Kidney capillary endothelial cell (primary cell): ENCODE measurements at places on chromosomes 2 and 18.

GRCh38 chr2:28234807-28235206 is 157.9 kb upstream of the FOSL2 start:
- no peak for DNase-seq

GRCh38 chr2:30753630-30754029 is 53.6 kb downstream of the CAPN13 start:
- DNase-seq = no peak

DNA sequence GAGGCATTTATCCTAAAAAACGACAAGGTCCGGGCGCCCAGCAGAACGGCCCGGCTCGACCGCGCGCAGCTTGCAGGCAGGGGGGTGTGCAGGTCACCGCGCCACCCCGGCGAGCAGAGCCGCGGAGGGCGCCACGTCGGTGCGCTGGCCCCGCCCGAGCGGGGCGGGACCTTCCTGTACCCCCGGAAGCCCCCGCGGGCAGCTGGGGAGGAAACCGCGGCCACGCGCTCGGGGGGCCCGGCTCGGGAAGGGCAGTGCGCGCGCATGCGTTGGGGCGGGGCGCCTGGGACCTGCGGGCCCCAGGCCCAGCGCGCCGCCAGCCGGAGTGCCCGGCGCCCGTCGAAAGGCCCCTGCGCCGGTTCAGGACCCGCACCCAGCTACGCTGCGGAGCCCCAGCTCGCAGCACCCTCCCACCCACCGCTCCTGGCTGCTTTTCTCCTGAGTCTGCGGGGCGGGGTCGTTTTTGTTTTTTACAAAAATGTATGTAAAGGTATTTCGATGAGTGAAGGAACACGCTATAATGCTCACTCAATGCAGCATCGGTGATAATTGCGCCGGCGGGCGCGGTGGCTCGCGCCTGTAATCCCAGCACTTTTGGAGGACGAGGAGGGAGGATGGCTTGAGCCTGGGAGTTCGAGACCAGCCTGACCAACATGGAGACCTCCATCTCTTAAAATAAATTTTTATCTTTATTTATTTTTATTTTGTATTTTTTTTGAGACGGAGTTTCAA is 47.7 kb upstream of the POMC start:
- DNase-seq = peak; percentile 28

DNA sequence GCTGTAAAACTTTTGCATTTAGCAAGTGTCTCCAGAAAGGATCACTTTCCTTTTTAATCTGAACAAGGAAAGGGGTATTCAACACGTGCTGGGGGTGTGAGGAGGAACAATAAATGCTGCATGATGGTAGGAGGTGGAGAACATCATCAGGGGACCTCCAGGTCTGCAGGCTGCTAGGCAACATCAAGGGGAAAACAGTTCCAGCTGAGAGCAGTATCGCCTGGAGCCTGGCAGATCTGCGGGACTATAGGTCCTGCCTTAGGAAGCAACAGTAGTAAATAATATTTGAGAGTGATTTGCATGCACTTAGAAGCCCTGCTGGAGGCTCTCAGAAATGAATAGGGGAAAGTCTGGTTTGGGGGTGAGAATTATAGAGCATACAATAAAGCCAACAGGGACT is 175.6 kb downstream of the SUCLG1 start:
- no peak for DNase-seq

DNA sequence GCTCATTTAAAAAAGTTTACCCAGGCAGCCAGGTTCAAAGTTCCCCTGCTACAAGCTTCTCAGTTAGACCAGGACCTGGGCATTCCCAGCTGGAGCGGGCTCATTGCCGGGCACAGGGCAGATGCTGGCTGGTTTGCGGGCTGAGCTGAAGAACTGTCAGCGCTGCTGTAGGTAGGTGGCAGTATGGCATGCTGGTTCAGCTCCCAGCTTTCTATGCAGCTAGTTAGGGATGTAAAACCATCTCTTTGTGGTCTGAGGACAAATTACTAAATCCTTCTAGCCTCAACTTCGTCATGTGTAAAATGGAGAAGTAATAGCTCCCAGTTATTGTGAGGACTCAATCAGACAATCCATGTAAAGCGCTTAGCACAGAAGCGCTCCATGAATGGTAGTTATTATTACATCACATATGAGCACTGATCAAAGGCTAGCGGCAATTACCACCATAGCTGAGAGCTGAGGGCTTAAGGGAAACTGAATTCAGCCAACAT is 2.4 kb upstream of the LDLRAD4 start:
- peak; percentile 71 for DNase-seq

- no peak for DNase-seq
Observed at GRCh38 chr18:57353137-57353939, 981 bp downstream of the ST8SIA3 start.

DNA sequence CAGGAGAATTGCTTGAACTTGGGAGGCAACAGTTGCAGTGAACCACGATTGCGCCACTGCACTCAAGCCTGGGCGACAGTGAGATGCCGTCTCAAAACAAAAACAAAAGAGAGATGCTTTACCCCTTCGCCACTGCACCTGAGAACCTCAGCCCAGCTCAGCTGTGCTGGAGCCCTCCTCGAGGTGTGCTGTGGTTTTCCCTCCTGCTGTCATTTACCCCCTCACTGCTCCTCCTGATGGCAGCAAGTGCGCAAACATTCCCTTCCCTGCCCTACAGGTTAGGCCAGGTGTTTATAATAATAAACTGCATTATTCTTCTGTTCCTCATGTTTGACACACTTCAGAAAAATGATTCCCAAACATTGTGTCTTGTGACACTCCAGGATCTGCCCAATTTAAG is 8.4 kb downstream of the FBXO36 start:
- DNase-seq = no peak

DNA sequence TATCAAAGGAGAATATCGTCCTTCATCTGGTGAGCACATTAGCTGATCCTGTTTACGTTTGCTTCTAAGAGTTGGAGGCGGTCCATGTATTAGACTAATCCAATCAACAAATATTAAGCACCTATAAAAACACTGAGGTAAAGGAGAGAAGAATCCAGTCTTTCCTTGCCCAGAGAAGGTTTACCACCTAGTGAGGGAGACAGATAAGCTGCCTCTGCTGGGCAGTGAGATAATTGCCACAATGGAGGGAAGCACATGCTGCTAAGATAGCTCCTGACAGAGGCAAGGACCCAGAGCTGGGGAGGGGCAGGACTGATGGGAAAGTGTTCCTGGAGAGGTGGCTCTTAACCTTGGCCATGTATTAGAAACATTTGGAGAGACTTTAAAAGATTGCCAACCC is 36.7 kb upstream of the ST8SIA5 start:
- DNase-seq = no peak

DNA sequence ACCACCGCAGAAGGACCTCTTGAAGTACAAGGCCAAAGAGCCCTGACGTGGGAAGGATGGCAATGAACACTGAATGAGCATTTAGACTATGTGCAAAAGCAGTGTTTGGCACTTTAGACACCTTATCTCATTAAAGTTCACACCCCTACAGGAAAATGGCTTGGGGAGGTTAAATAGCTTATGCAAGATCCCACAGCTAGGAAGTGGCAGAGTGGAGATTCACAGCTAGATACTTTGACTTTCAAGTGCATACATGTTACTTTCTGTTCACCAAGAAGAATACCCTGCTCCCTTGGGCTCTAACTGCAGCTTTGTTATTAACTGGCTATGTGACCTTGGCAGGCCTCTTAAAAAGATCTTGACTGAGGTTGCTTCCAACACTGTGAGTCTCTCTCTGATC is 58.2 kb downstream of the ICOS start:
- DNase-seq = no peak

GRCh38 chr2:53312721-53313120 is 454.9 kb upstream of the CHAC2 start:
- DNase-seq = no peak

GRCh38 chr2:45390441-45390840 is 220.6 kb downstream of the SRBD1 start:
- DNase-seq = no peak

DNA sequence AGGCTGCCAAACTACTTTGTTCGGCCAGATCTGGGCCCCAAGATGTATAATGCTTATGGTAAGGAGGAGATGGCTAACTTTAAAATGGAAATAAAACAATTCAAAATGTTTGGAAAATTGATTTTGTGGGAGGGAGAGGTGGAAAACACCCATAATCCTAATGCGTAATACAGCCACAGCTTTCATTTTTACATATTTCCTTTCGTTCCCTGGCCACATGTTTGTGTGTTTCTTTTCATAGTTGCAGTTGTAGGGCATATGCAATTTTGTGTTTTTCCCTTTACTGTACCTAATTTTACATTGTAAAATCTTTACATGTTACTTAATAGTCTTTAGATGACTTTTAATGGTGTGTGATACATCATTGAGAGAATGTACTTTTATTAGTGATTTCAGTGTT is 44.6 kb downstream of the KDM3A start:
- DNase-seq = no peak

GRCh38 chr2:96509847-96510230 is 4.7 kb upstream of the NEURL3 start:
- DNase-seq = no peak

DNA sequence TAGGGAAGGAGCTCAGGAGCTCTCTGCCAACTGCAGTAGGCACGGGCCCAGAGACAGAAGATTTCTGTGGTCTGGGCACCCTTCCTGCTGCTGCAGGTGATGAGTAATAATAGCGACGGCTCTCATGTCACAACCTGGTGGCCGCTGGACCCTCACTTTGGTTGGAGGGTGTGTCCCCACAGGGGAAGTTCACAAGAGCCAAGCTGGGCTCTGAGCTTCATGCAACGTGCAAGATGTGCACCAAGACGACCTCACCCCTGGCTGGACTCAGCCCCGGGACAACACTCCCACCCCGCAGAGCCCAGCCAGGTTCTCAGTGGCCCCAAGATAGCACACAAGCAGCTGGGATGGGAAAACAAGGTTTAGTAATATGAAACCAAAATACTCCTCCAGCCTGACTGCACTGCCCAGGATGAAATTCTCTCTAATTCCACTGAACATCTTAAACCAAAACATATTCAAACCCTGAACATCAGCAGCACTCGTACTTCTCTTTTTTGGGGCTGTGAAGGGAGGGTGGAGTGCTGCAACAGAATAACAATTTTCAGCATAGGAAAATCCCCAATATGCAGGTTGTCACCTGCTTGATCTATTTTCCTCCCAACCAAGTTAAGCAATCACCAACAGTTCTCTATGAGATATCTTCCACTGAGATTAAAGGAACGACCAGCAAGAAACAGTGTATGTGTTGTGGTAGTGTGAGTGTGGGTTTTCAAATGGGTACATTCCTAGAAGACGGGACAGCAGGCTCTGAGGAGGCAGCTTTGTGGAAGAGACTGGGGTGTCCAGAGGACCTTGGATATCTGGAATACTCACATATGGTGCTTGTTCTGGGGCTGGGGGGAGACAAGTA is 26.5 kb downstream of the BCL2 start:
- no peak for DNase-seq

- DNase-seq = no peak
Observed at GRCh38 chr2:159195697-159196096, 90.8 kb downstream of the WDSUB1 start.

DNA sequence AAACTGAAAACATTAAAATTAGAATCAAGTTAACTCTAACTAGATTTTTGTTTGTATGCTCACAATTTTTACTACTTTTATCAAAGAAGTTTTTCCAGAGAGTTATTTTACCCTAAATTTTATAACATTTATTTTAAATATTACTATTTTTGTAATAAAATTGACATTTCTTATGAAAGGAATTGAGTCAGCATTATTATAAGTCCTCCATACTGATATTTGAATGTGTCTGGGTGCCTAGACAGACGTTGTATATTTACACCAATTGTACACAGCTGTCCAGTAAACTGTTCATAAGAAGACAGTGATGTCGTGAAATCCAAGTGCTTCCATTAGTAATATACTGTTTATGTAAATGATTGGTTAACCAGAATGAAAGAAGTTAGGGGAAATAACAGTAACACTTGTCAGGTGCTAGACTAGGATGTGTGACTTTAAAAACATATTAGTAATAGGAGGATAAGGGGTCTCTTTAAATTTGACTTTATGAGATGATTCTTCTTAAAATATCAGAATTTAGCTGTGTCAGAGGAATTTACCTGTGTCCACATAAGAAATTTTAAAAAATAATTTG is 73.7 kb downstream of the TANK start:
- DNase-seq = no peak

DNA sequence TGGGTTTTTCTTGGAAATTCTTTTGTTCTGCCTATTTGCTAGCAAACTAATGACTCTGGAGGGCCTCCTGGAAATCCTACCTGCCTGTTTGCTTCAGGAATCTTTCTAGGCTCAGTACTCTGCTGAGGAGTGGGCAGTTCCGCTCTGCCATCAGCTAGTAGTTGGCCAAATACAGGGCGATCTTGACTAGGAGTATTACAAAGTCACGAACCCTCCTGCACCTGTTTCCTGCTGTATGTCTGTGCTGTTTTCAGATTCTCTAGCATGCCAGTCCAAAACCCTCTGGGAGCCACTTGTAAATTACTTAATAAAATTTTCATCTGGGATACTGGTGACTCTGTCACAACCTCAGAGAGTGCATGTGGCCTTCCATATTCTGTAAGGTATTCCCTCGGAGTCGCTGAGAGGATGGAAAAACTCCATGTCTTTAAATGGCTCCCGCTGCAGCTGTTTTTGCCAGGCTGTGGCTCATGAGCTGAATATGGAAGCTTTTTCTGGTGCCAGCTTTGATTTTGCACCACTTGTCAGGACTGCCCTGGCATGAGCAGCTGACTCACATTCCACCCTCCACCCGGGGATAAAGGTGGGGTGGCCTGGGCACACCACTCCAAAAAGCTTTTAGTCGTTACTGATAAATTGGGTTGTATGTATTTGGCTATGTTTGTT is 123.0 kb downstream of the RTN4 start:
- DNase-seq = no peak

- no peak for DNase-seq
Observed at GRCh38 chr2:128012698-128013097, 15.2 kb downstream of the SAP130 start.

DNA sequence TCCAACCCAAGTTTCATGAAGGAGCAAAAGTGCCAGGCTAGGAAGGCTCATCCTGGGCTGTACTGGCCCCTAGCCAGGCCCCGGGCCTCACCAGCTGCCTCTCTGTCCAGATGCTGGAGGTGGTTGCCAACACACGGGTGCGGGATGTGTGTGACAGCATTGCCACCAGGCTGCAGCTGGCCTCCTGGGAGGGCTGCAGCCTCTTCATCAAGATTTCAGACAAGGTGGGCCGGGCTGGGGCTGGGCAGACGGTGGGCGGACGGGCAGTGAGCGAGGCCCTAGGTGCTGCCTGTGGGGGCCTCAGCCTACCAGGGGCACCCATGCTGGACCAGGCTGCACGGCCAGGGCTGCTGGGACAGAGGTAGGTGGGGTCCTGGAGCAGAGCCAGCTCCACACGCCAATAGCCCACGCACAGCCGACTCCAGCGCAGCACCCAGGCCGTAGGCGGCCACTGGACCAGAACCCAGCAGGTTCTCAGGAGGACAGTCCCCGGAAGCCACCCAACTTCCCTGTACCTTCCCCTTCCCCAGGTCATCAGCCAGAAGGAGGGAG is 11.8 kb upstream of the GPR17 start:
- no peak for DNase-seq

GRCh38 chr2:232629129-232629475 is 4.3 kb upstream of the EFHD1 start:
- DNase-seq = no peak

- DNase-seq = no peak
Observed at GRCh38 chr2:206443735-206444527, 599 bp downstream of the ADAM23 start.

- peak; percentile 12 for DNase-seq
Observed at GRCh38 chr2:152743002-152743401, 24.6 kb downstream of the ARL6IP6 start.
